ENCODE measurements at places on chromosomes 3 and 15.

- DNase-seq: no peak
Observed at GRCh38 chr3:142943870-142944269, 19.6 kb downstream of the PAQR9 start.

GRCh38 chr3:167653760-167654159 lies at the start of gene WDR49:
Gene WDR49 (minus strand): TSS chr3:167653942. CDS start chr3:167653425, 517 bp downstream.
- no peak for DNase-seq

DNA sequence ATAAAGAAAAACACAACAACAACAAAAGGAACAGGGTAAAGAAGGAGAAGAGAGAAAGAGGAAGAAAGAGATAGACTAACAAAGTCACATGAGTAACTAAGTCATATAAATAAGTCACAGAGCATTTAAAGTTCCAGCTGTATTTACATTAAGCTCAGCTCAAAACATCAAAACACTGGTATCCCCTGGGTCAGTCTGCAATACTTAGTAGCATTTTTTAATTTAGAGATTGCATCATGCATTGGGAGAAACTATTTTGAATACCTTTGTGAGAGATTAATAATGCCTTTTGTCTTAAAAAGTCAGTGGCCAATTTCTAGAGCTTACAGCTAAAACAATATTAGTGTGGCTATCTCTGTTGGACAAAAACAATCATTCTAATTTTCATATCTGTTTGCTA lies 78.4 kb downstream of the NEK10 start:
- no peak for DNase-seq

DNA sequence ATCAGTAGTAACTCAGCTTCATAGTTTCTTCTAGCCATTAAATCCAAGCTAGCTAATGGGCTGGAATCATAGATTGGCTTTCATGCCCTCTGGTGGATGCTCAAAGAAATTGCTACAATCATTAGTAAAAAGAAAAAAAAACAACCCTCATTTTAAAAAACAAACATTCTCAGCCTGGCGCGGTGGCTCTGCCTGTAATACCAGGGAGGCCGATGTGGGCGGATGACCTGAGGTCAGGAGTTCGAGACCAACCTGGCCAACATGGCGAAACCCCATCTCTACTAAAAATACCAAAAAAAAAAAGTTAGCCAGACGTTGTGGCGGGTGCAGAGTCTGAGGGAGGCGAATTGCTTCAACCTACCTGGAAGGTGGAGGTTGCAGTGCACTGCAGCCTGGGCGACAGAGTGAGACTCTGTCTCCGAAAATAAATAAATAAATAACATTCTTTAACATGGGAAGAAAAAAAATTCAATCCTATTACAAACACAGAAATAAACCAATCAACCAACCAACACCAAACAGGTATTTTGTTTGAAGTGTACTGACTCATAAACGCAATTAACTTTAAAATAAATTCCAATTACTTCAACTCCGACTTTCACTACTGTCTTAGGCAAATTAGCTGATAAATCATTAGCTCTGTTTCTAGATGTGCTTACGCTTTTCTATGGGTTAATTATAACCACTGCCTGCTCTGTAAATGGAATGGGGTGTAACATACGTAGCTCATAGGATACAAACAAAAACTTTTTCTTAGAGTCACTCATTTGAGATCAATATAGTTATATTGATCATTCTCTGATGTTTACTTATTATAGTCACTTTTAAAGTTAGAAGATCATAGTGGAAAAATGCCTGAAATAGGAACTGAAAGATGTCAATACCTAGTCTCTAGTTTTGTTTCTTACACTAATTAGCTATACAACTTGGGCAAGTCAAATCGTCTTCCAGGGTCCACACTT lies 24.9 kb downstream of the TMEM207 start:
- DNase-seq: peak; percentile 32

DNA sequence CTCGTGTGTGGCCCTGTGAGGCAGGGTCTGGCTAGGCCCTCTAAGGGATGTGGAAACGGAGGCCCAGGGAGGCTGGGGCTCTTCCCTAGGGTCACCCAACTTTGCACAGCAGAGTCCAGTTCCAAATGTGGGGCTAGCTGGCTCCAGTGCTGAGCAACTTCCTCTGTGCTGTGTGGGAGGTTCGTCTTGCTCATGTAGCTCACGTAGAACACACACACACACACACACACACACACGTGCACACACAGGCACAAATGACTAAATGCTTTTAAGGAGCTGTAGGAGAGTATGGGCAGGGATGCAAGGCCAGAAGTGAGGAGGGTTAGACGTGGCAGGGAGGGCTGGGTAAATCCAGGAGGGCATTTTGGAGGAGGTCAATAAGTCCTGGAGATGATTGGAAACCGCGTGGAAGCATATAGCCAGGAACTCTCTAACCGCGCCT lies 213.8 kb downstream of the RPLP1 start:
- no peak for DNase-seq

- DNase-seq: no peak
Observed at GRCh38 chr3:173624086-173624485, 226.5 kb downstream of the NLGN1 start.

- DNase-seq: no peak
Observed at GRCh38 chr3:25899352-25900101, 109.6 kb downstream of the OXSM start.

DNA sequence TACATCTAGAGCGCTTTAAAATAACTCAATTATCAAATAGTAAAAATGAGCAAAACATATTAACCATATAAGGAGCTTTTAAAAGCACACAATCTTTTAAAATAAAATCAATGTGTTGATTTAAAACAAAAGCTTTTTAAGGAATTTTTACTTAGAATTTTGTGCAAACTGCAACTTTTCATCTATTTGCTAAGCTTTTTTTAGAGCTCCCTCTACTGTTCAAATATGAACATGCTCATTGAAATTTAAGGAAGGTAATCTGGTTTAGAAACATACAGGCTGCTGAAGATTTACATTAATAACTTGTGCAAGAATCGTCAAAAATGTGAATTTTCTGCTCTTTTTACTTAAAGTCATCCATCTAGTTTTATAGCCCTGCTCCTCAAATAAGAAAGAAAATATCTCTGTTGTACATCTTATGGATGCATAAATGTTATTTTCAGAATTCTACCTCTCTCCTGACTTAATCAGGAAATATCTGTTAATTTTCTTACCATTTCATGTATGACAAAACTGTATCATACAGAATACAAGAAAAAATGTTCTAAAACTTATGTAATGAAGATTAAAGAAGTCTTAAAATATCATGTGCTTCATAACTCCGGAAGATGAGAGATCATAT lies 469.4 kb upstream of the ROBO2 start:
- DNase-seq: no peak

DNA sequence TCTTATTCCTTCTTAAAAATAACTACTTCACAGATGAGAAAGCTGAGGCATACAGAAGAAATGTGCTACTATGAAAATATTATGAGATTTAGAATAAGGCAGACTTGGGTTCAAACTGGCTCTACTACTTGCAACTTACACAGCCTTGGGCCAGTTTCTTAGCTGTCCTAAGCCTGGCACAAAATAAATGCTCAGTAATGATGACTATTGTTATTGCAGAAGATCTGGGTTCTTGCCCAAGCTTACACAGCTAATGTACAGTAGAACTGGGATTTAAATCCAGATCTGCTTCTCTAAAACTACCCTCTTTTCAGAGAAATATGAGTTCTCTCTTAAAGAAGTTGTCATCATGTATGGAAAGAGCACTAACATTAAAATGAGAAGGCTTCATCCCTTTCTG lies 228.2 kb upstream of the TPRG1 start:
- no peak for DNase-seq

DNA sequence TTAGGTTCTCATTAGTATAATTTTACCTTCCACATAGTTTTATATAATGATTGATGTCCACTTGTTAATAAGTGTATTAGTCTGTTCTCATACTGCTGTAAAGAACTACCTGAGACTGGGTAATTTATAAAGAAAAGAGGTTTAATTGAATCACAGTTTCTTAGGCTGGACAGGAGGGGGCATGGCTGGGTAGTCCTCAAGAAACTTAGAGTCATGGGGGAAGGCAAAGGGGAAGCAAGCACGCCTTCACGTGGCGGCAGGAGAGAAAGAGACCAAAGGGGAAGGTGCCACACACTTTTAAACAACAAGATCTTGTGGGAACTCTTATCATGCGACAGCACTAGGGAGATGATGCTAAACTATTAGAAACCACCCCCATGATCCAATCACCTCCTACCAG lies 19.2 kb downstream of the DZIP3 start:
- no peak for DNase-seq
